Stomach (tissue), 19 donors: ENCODE measurements at places on chromosomes 4 and X.

GRCh38 chr4:183830438-183830985 is 74.6 kb upstream of the STOX2 start:
- no peak for DNase-seq

DNA sequence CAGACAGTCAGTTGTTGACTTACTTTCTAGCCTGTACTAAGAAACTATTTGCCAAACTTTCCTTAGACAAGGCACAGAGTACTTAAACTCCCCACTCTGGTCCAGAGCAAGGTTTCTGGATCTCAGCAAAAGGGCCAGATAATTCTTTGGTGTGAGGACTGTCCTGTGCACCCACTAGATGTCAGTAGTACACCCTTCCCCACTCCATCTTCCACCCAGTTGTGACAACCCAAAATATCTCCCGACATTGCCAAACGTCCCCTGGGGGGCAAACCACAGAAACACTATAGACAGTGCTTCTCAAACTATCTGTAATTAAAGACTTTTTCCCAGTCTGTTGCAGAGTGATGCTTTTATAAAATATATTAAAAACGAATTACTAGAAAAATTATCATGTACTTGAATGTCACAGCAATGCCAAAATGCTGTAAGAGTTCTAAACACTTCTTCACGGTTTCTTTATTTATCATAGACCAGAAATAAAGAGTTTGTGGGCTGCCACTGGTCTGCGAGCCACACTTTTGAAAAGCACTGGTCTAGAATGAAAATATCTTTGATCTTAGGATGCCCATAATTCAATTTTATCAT is 203.5 kb downstream of the PRDM5 start:
- peak; percentile 62 for DNase-seq

DNA sequence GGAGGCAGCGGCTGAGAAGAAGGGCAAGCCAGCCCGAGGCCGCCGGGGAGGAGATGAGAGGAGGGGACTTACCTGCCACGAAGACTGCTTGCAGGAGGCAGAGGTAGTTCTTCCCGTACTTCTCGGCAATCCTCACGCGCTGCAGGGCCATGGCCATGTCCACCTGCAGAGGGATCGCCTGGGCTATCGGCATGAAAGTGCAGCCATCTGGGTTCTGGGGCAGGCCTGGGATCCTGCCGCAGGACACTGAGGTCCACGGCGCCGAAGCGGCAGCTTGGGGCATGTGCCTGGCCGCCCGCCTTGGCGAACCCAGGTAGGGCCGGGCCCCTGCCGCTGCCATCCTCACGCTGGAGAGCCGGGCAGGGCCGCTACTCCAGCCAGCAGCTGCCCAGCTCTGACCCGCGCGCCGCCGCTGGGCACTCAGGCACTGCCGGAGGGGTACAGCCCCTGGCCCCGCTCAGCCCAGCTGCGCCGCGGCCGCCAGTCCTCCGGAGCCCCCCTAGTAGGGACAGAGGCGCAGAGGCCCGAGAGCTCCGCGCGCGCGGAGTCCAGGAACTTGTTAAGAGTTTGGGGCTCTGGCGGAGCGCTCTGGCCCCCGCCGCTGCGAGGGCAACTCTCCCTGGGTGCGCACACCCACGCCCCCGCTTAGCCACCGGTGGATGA is 16.0 kb downstream of the MCF2 start:
- no peak for DNase-seq

DNA sequence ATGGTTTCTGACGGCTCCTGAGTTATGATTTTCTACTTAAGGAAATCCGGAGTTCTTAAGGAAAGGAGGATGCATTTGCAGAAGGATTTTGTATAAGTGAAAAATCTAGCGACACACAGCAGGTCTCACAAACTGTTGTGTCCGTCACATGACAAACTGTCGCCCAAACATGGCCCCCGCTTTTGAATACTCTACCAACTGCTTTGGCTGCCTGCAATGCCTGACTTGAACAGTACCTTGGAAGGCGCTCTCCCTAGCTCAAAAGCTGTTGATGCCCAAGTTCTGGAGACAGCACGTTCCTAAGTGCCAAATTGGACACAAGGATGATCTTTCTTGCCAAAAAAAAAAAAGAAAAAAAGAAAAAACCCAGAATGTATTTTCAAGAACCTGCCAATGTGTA is 103.2 kb downstream of the ENPP6 start:
- DNase-seq: no peak

GRCh38 chr4:48436318-48436717 is 46.8 kb upstream of the SLC10A4 start:
- no peak for DNase-seq
